ENCODE measurements at places on chromosomes 2 and 18.

GRCh38 chr2:885230-886071 lies 65.2 kb upstream of the SNTG2 start:
- DNase-seq = no peak

GRCh38 chr2:54054271-54054670 lies 61.1 kb upstream of the ACYP2 start:
- DNase-seq = no peak

DNA sequence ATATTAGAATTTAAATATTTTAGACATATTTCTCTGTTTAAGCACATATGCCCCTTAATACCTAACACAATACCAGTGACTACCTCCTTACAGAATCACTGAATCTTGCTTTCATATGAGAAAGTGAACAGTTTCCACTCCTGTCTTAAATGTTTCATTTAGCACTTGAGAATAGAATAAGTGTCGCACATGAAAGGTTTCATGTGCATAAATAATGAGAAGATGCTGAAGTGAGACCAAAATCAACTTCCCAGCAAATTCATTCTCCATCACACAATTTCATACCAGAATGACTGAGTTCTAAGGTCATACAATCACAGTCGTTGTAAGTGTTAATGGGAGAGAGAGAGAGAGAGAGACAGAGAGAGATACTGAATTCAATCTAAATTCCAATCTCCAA lies 51.2 kb downstream of the ATIC start:
- DNase-seq = no peak

DNA sequence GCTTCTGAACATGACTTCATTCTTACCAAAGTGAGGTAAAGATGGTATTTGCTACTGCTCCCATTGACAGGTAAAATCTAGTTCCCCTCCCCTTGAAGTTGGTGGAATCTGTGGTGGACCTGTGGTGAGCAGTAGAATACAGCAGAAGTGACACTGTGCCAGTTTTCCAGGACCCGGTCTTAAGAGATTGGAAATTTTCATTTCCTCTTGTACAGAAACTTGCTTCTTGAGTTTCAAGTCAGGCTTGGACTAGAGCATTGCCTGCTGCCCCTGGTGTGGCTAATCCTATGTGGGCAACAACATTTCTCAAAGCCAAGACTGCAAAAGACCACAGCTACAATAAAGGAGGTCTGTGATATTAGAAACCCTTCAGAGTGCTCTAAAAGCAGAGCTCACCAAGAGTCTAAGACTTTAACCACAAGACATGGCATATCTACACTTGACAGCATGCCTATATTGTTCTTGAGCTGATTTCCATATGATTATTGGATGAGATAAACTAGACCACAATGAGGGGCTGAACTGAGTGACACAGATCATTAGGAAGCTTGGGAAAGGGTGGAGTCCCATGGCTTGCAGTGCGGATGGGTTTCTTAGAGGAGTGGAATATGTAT lies 458.1 kb downstream of the BCL11A start:
- DNase-seq = no peak

DNA sequence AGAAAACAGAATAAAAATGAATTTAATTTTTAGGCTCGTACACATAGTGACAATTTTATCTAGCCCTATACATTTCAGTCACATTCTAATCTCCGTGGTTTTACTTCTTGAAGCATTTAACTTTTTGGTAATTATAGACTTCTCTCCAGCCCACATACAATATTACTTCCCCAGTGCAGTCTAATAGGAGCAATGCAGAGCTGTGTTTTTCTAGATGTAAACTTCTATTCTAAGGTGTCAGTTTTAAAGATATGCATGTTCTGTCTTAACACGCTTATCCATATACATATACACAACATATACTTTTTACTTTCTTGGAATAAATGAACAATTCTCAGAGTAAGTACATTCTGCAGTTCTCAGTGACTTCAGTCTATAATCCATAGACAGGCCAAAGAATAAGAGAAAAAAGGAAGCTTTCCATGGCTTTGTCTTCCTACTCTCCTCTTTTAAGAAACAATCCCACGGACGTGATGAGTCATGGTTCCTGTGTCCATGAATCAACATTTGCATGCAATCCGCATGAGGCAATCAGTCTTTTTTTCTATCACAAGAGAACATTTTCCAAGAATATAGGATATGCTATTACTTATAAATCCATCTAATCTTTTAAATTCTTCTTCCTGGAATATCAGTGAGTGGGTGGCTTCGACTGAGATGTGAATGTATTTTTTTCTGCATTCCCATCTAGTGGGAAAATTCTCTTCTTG lies 42.8 kb downstream of the CCDC102B start:
- DNase-seq = no peak

GRCh38 chr2:191463790-191464189 lies 214.1 kb upstream of the NABP1 start:
- no peak for DNase-seq

DNA sequence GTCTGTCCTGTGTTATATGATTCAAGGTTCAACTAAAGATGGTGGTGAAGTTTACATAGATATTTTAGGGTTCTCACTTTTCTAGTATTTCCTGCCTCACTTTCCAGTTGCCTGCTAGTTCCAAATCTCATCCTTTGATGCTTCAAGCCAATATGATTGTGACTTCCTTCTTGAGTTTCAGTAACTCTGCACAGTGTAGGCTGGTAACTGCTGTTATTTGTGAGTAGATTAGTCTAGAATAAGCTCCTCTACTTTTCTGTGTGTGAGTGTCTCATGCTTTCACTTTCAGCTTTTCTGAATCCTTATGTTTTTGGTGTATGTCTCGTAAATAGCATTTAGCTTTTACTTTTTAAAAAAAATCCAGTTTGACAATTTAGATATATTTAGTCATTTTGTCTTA lies 42.6 kb downstream of the GALNT1 start:
- no peak for DNase-seq

DNA sequence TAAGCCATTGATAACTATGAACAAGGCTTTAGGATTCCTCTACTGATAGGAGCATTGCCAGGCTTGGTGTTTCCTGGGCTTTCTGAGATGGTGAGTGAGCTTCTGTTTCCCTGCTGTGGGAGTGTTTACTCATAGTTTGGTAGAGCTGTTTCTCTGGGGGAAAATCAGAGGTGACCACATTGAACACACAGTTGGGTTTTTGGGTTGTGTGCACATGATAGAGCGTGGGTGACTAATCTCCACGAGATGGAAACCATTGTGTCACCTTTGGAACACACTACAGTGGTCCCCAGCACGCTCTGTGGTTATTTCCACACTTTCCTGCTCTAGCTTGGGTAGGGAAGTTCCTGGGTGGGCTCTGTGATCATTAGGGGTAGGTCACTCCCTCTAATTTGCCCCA lies 5.4 kb downstream of the IL1R1 start:
- no peak for DNase-seq

- DNase-seq = no peak
Observed at GRCh38 chr2:27498975-27499374, 2.3 kb downstream of the GCKR start.

GRCh38 chr2:165682546-165682945 lies 111.5 kb downstream of the GALNT3 start:
- no peak for DNase-seq

GRCh38 chr18:79934311-79935097 lies 16.9 kb downstream of the SLC66A2 start:
- DNase-seq = no peak

DNA sequence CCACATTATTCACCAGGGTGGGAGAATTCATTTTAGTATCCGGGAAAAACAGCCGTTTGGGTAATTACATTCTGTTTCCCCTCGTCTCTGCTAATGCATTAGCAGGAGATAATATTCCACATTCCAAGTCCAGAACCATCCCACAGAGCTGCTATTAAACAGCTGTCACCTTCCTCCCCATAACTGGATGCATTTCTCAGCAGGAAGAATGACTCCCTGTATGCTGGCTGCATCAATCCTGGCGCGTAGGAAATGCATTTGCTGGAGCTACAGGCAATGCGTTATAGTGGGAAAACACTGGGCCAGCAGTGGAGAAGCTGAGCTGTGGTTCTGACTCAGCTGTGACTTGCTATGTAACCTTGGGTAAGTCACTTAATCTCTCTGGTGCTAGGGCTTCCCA lies 246.0 kb downstream of the CLIP4 start:
- DNase-seq = no peak

GRCh38 chr2:238105506-238106338 lies 5.6 kb downstream of the ESPNL start:
- DNase-seq = no peak
